Stimulated activated CD4-positive, alpha-beta T cell treated with anti-CD3 and anti-CD28 coated beads, TNF-alpha, amount 100 ng/mL, for 1 hour (primary cell): ENCODE measurements at places on chromosomes 11 and 22.

GRCh38 chr22:42288791-42289190 is 18.3 kb upstream of the TCF20 start:
- no peak for DNase-seq

GRCh38 chr11:15700456-15700855 is 585.7 kb downstream of the INSC start:
- no peak for DNase-seq

DNA sequence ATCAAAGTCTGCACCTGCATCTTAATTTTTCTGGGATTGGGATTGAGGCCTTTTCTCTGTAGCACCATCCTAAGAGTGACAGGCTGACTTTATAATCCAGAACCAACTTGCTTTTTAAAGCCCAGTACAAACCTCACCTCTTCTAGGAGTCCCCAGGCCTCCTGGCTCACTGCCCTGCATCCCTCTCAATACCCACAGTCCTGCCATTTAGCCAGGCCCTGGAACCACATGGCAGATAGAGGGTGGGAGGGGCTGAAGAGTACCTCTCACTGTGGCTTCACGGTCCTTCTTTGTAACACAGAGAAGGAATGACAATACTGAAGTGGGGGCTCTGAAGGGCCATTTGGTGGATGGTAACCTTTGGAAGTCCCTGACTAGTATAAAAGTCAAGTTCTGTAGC is 63.5 kb upstream of the PHOX2A start:
- no peak for DNase-seq

GRCh38 chr11:1484695-1485503 is 1.7 kb downstream of the MOB2 start:
- no peak for DNase-seq

DNA sequence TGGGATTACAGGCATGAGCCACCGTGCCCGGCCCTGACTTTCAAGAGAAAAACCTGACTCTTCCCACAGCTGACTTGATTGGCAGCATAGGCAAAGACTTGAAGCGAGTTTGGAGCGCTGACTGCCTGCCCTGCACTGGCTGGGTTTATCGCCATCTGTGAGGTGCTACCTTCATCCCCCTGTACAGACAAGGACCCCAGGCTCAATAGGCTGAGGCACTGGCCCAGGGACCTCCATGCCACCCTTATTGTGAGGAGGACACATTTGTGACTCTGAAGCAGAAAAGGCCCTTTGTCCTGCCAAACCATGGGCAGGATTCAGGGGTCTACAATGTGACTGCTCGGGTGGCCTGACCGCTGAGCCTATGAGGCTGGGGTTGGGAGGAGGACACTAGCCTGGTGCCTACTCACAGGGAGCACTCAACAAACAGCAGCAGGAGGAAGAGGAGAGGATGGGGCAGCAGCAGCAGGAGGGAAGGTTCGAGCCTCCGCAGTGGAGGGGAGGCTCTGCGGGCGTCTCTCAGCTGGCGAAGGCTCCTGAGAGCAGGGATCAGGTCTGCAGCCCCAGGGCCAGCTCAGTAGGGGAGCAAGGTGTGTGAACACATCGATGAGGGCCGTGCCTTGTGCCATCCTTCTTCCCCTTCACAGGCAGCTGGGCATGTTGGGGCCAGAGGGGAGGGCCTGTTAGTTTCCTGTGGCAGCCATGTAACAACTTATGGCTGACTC is 72.9 kb upstream of the WNT7B start:
- DNase-seq = no peak

GRCh38 chr11:95487391-95487790 is 256.4 kb upstream of the SESN3 start:
- no peak for DNase-seq

DNA sequence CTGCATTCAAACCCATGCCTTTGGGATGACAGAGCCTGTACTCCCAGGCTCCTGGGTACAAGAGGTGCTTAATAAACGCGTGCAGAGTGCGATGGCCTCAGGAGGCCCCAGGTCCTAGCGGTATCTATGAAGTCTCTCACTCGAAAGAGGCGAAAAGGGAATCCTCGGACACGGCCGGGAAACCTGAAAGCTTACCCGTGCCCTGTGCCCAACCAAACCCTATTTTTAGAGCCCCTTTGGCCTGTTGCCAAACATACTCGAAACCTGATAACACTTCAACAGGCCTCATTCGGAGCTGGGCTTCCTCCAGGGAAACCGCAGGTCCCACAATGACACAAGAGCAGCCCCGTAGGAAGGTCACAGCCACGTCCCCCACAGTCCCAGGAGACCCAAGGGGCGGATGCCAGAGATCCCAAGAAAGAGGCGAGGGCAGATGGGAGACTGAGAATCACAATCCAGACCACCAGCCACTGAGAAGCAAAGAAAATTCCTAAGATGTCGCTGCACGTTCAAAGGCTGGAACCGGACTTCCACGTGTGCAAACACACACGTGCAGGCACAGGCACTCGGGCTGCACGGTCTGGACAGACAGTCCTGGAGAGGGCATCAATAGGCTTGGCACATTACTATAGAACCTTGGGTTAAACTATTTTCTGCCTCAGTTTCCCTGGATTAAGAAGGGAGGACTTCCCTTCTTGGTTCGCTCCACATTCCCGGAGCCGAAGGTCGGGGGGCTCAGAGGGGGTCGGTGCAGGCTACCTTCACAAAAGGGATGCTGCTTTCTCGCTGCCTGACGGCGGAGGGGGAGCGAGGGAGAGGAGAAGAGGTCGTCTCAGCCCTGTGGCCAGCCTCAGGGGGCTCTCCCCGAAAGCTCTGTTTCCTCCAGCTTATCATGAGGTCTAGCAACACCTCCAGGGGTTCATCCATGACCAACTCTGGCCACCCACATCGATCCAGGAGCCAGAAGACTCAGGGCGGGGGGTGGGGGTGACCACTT is 8.2 kb downstream of the PDGFB start:
- no peak for DNase-seq

DNA sequence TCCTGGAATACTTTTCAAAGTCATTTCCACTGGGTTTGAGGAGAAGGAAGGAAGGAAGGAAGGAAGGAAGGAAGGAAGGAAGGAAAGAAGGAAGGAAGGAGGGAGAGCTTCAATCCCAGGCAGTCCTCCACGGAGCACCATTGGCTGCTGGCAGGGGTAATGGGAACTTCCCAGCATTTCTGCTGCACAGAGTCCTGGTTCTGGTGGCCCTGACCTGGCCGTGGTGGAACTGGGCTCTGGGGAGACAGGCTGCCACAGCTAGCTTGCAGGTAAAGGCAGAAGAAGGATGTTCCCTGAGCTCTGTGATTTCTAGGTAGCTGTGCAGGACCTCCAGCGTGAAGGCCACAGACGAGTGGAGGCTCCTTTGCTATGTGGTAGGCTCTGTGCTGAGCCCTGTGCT is 10.6 kb downstream of the PKNOX2 start:
- no peak for DNase-seq
